Temporal lobe (tissue), 4 donors: ENCODE measurements at places on chromosomes 7 and 10. TPM values are rescaled to one million over a fixed set of nuclear protein-coding genes. Genes with fewer than 3 reads are reported as not detected.

The HTR5A gene
- 1.2 TPM for total RNA-seq

The UNCX gene
- not detected for total RNA-seq

The VAX1 gene
- 1.7 TPM for total RNA-seq

The FMC1 gene
- total RNA-seq, result 4.9 TPM

The CCDC201 gene
- total RNA-seq, result not detected

The STOX1 gene
- 6.4 TPM for total RNA-seq

The C10orf105 gene
- 0.25 TPM for total RNA-seq

The FAM25C gene
- total RNA-seq, result not detected

The FAM131B gene
- 79.7 TPM for total RNA-seq

The HYAL4 gene
- not detected for total RNA-seq

The CYP2C19 gene
- total RNA-seq, result 0.25 TPM

The ZNF25 gene
- total RNA-seq, result 50.2 TPM

The EBLN1 gene
- not detected for total RNA-seq

The TEX36 gene
- total RNA-seq, result not detected

The CYP2W1 gene
- not detected for total RNA-seq

The CTAGE15 gene
- 0.25 TPM for total RNA-seq

The TMEM236 gene
- under 0.01 TPM for total RNA-seq
